Stomach (tissue), 19 donors: ENCODE measurements at places on chromosomes 4 and X. TPM values are rescaled to one million over a fixed set of nuclear protein-coding genes. Genes with fewer than 3 reads are reported as not detected.

The SMIM31 gene
- not detected for total RNA-seq

The MAD2L1 gene
- total RNA-seq = 0.87 TPM

The GABRG1 gene
- not detected for total RNA-seq

DNA sequence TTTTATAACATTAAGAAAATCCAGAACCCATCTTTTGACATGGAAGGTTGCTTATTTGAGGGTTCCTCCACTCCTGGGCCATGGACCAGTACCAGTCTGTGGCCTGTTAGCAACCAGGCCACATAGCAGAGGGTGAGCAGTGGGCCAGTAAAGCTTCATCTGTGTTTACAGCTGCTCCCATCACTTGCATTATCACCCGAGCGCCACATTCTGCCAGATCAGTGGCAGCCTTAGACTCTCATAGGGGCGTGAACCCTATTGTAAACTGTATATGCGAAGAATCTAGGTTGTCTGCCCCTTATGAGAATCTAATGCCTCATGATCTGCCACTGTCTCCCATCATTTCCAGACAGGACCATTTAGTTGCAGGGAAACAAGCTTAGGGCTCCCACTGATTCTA, 58.6 kb downstream of the NDST4 start:
- no peak for DNase-seq

GRCh38 chr4:144171697-144172096, 31.2 kb upstream of the GYPA start:
- DNase-seq = no peak

- DNase-seq = no peak
These were observed 275.9 kb downstream of the GPC3 start for GRCh38 chrX:133709501-133709900.

DNA sequence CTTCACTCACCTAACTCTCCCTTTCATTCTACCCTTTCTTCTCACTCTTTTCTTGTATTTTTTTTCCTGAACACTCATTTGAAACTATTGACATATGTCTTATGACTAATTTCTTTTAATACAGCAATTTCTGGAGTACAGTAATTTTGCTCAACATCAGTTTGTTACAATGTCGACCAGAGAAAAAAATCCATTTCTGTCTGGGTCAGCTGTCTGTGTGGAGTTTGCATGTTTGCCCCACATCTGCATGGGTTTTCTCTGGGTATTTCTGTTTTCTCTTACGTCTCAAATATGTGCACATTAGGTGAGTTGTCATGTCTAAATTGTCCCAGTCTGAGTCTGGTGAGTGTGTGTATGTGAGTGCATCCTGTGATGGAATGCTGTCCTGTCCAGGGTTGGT, 294.8 kb downstream of the HS3ST1 start:
- DNase-seq = no peak

DNA sequence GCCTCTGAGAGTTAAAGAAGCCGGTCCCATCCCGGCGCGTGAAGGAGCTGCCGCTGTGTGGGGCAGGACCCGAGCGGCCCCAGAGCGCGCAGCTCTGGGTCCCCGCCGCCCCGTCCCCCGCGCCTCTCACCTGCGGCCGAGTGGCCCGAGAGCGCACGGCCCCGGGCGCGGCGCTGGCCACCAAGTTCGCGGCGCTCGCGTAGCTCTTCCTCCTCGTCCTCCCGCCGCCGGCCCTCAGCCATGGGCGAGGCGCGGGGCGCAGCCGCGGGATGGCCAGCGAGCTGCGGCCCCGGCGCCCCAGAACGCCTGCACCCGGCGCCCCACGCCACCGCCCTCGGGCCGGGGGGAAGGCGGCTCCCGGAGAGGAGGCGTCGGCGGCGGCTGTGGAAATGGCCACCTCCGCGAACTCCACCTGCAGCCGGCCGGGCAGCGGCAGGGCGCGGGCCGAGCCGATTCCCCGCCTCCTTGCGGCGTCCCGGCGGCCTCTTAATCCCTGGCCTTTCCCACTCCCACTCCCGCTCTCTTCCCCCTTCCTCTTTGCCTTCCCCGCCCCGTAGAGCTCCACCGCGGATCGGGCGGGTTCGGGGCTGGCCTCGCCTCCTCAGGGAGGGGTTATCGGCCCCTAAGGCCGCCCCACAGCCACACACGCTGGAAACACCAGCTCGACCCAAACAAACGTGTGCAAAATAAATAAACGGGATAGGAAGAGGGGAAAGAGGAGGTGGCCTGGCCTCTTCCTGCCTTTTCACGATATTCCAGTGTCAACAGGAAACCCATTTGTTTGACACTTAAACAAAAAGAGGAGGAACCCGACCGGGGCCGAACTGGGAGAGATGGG, at the start of gene SH3D19:
TSS of gene SH3D19 (minus strand) at position 495 of the 838 bp plus-strand sequence. CDS start at position 242, 253 bp downstream.
- DNase-seq = peak; percentile 75
